ENCODE measurements at places on chromosomes 3 and 15.

GRCh38 chr3:133944641-133945380 is 49.1 kb upstream of the RAB6B start:
- no peak for DNase-seq

DNA sequence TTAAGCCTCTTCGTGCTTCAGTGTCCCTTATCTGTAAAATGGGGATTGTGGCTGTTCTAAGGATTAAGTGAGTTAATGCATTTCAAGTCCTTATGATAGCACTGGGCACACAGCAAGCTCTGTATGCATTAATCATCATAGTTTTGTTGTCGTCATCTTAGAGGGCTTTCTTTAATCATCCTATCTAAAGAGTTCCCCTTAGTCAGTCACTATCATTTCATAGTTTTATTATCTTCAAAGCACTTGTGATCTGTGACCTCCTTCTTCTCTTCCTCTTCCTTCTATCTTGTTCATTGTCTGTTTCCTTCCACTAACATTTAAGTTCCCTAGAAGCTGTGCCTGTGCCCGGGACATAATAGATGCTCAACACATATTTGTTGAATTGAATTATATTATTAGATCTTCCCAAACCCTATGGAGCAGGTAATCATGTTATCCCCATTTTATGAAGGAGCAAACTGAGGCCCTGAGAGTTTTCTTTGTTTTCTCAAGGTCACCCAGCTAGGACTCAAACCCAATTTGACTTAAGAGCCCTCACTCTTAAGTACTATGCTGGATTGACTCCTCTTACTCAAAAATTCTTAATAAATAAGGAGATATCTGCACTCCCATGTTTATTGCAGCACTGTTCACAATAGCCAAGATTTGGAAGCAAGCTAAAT is 24.1 kb downstream of the DUOX2 start:
- no peak for DNase-seq

DNA sequence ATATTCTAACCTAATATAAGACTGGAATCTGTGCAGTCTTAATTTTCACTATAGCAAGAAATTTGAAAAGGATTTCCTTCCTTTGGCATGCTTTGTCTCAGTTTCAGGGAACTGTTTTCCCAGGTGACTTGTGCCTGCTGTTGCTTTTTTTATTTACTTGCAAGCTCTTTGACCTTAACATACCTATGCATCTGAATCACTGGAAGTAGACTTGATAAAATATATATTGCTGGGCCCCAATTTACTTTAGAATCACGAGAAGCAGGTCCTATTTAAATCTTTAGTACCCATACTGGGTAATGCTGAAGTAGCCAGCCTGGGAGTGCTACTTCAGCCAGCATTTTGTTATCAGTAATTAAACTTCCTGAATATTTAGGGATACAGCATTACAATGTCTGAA is 257.9 kb upstream of the ALCAM start:
- DNase-seq = no peak

GRCh38 chr3:108152274-108152673 is 61.4 kb upstream of the CD47 start:
- DNase-seq = no peak

GRCh38 chr15:41465822-41466421 is 27.8 kb upstream of the ITPKA start:
- no peak for DNase-seq

GRCh38 chr3:193605876-193606275 is 12.9 kb downstream of the OPA1 start:
- DNase-seq = peak; percentile 38

DNA sequence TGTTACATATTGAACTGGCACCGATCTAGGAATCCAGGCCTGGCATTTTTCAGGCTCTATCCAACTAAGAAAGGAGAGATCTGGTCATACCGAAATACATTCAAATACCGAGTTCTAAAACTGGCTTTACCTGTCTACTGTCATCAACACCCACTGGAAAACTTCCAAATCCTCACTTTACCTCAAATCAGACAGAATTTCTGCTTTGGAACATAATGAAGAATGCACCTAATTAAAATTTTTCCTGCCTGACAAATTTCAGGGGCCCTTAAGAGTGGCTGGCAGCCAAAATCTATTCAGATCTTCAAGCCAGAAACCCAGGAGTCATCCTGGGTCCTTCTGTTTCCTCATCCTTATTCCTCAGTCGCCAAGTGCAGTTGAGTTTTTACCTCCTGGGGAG is 198.6 kb upstream of the FEZF2 start:
- no peak for DNase-seq

- no peak for DNase-seq
Observed at GRCh38 chr3:13111873-13112520, 38.8 kb upstream of the IQSEC1 start.

GRCh38 chr3:111539351-111540331 is 2.4 kb upstream of the CD96 start:
- peak; percentile 62 for DNase-seq

- DNase-seq = no peak
Observed at GRCh38 chr15:71201477-71201876, 86.2 kb downstream of the THSD4 start.

DNA sequence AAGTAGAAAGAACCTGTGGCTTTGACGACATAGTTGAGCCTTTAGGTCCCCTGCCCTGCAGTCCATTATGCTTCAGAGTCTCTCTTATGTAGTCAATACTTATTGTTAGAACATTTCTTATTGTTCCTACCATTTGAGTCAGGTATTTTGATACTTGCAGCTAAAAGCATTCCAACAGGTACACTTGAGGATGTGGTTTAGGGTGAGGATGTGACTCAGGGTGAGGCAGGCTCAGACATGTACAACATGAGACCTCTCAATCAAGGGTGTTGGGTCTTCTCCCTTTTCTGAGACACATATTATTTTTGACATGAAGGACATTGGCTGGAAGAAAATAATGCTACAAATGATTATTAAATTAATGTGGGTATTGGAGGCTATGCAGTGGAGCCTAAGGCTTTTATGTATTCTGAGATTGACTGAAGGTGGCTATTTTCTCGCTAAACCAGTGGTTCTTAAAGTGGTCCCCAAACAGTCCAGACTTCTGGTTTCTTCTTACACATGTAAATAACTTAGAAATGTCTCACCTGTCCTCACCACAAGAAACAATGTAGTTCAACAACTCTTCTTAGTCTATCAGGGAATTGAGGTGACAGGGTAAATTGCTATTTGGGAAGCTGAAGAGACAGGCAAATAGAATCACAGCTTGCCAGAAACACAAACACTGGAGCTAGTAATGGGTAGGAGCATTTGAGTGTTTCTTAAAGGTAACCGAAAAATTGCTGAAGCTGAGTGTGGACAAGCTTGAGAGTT is 135.5 kb upstream of the ZPLD1 start:
- DNase-seq = no peak

DNA sequence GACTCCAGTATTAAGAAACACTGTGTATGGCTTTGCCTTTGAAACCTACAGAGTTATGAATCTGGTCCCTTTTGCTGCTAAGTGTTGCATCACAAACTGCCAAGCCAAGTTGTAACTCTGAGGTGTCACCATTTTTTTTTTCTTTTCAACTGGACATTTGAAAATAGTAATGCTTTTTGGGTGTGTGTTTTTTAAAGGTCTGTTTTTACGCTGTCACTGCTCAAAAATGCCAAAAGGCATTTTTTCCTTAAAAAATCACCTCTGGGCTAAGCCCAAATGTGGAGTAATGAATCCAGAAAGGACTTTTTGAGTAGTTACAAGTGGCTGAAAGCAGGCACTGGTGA is 9.5 kb downstream of the SMAD3 start:
- DNase-seq = no peak

DNA sequence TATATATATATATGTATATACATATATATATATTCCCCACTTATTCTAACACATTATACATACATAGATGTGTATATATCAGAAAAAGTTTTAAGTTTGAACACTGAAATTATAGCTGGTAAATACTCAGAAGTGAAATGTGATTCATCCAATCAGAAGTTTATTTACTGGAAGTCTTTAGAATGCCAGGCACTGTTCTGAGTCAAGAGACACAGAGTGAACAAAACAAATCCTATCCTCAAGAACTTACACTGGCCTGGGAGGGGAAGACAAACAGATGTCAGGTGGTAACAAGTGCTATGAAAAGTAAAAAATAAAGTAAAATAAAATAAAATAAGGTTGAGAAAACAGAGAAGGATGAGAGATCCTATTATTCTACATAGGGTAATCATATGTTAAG is 13.4 kb downstream of the DHX36 start:
- no peak for DNase-seq

DNA sequence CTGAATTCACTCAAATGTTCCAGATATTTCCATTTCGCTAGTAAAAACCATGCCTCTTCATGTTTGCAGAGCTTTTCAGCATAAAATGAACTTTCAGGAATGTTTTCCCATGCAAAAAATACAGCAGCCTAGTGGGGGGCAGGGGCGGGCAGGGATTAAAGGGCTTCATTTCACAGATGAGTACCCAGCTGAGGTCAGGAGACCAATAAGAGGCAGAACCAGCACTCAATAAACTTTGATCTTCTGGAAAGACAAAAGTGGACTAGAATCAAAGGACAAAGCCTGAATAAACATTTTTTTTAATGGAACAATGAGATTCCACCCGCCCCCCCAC is 8.0 kb downstream of the KLHL25 start:
- DNase-seq = no peak

- no peak for DNase-seq
Observed at GRCh38 chr15:62809115-62809967, 233.2 kb upstream of the TPM1 start.

- DNase-seq = no peak
Observed at GRCh38 chr3:61877359-61878138, 316.2 kb downstream of the PTPRG start.

DNA sequence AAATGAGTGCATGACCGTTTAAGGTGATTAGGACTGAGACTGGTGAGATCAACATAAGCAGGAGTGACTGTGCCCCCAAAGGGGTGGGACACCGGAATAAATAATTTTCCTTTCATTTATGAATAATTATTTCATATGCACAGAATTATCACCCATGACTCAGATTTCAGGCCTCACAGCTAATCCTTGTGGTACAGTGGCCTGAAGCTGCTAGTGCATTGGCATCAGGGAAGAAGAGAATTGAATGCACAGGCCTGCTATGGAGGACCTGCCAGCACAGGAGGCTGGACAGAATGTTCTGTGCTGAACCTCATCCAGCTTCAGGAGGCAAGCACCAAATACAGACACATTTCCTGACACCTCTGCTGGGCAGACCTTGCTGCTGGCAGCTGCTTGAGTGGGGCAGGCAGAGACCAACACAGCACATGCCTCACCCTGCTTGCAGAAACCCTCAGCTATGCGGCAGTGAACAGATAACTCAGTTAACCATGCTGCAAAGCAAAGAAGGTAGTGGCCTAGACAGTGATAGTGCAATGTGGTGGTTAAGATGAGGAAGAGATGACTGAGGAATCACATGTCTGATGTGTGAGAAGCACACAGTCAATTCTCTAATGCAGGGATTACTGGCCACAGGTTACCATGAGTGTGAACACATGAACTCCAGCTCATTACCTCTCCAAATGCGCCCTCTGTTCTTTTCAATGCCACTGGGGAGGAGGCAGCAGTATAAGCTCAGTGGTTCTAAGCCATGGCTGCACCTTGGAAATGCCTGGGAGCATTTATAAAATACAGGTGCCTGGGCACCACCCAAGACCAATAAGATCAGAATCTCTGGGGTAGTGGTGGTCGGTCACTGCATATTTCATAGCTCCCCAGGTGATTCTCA is 68.1 kb upstream of the SCN5A start:
- DNase-seq = no peak

DNA sequence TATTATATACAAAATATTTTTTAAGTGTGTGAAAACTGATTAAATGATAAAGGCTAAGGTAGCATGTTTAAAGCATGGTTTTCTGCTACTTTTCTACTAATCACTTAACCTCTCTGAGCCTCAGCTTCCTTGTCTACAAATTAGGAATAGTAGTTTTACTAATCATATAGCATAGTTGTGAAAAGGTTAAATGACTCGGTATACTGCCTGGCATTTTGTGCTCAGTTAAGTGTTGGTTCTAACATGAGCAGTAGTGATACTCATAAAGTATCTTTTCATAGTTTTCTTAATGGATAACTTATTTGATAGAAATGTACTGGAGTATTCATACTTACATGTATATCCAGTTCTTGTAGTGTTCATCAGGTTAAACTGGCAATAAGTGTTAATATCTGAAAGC is 13.6 kb downstream of the RASA2 start:
- DNase-seq = no peak

- DNase-seq = no peak
Observed at GRCh38 chr15:100740138-100740537, 137.7 kb downstream of the ASB7 start.

DNA sequence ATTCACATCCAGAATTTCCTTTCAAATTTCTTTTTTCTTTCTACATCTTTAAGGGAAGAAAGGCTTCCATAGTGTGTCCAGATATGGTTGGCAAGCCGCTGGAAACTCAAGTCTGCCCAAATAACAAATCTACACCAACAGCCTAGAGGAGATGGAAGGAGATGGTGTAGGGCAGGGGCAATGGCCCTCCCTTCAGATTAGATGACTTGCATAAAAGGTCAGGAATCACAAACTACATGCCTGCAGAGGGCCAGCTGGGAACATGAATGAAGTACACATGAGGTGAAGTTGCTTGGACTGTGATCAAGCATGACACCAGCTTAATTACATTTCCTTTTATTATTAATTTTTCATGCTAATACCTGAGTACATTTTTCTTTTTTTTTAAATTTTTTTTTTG is 10.2 kb downstream of the SLC27A2 start:
- DNase-seq = no peak

GRCh38 chr15:91966194-91966552 is 112.7 kb downstream of the SLCO3A1 start:
- DNase-seq = no peak

DNA sequence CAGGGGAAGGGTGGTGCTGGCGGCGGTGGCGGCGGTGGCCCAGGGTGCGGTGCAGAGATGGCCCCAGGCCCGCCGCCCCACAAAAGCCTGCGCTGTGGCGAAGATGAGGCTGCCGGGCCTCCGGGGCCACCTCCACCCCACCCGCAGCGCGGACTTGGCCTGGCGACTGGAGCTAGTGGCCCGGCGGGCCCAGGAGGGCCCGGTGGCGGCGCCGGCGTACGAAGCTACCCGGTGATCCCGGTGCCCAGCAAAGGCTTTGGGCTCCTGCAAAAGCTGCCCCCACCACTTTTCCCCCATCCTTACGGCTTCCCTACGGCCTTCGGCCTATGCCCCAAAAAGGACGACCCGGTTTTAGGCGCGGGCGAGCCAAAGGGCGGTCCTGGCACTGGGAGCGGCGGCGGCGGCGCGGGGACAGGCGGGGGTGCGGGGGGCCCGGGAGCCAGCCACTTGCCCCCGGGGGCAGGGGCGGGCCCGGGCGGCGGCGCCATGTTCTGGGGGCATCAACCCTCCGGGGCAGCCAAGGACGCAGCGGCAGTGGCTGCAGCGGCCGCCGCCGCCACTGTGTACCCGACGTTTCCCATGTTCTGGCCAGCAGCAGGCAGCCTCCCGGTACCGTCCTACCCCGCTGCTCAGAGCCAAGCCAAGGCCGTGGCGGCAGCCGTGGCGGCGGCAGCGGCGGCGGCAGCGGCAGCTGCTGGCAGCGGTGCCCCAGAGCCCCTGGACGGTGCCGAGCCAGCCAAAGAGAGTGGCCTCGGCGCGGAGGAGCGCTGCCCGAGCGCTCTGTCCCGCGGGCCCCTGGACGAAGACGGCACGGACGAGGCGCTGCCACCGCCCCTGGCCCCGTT is 1.6 kb downstream of the SKOR1 start:
- DNase-seq = no peak

- DNase-seq = no peak
Observed at GRCh38 chr15:85761635-85762034, 33.1 kb downstream of the KLHL25 start.

- DNase-seq = no peak
Observed at GRCh38 chr3:163573324-163573723, 1505.0 kb downstream of the SI start.
